ENCODE measurements at places on chromosomes 6 and 20.

- DNase-seq, result no peak
These were observed 47.8 kb downstream of the PLCG1 start for GRCh38 chr20:41185013-41185757.

DNA sequence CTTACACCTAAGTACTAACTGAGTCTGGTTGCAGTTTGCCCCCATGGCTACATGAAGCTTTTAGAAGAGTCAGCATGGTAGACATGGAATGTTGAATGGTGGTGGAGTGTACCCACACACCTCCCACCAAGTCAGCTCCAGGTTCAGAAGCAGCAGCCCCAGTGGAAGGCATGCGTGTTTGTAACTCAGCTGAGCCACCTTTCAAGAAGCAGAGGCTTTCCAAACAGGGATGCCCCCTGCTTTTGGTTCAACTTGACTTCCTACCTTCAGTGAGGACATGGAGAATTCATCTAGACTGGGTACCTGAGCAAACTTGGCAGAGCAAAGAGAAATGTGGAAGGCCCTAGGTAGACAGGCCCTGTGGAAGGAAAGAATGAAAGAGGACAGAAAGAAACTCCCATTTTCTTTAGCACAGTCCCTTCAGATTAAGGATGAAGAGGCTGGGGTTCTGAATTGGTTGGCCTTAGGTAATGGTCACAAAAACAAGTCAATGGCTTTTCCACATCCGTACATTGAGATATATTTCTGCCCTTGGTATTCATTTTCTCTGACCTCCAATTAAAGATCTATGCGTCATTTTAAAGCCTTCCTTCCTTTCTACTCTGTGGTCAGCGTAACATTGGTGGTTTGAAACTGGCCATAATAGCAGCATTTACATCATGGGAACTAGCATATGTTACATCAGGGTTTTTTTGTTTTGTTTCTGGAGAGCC is 53.2 kb downstream of the HFE start:
- DNase-seq, result no peak

GRCh38 chr20:46021361-46022359 is 7.4 kb upstream of the SLC12A5 start:
- peak; percentile 53 for DNase-seq

DNA sequence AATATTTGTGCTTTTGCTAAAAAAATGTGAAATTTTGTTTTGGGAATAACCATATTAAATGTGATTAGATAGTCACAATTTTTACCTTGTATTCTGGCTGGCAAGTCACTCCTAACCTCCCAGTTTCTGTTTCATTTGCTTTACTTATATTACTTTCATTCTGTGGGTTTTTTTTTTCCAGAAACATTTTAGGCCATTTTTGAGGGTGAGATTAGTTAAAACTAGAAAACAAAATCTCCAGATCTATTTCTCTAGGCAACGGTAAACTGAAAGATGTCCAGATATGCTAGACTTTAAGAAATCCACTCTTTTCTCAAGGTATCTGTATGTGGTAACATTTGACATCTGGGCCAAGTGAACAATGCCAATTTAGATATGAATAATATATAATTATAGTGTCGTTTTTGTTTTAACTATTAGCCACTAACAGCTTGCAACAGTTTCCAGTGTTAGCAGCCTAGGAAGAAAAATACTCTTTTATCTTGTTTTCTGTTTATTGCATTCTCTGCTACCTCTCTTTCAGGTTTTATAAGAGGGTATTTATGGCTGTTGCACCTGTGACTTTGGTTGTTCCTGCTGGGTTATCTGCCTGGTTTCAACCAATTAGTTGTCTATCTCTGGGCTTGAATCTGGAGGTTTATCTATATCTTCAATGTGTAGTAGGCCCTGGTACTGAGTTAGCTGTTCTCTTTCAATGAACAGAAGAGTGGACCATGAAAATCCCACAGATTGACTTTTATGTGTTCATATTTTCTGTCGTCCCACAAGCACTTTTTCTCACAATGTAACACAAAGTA is 260.9 kb downstream of the NKAIN2 start:
- no peak for DNase-seq

DNA sequence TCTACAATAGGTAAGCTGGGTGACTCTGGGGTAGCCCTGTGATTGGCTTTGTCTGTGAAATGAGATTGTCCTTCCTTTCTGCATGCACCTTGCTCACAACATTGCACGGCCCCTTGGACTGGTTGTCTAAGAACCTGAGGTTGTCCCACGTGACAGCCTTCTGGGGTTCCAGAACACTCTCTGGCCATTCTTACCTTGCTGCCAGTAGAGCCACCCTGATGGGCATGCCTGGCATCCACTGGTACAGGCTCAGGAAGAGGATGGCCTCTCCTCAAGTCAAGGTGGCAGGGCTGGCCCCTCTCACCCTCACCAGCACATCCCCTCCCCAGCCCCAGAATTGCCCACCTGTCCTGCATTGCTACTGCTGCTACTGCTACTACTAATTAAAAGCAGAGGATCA is 335.0 kb downstream of the PACRG start:
- no peak for DNase-seq

DNA sequence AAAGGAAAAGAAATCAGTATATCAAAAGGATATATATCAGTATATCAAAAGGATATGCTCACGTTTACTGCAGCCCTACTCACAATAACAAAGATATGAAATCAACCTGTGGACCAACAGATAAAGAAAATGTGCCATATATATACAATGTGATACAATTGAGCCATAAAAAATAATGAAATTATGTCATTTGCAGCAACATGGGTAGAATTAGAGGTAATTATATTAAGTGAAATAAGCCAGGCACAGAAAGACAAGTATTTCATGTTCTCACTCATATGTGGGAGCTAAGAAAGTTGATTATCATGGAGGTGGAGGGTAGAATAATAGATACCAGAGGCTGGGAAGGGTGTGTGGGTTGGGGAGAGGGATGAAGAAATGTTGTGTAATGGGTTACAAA is 102.9 kb upstream of the MARCKS start:
- no peak for DNase-seq

GRCh38 chr20:21681922-21682318 is 23.5 kb upstream of the PAX1 start:
- DNase-seq, result no peak

DNA sequence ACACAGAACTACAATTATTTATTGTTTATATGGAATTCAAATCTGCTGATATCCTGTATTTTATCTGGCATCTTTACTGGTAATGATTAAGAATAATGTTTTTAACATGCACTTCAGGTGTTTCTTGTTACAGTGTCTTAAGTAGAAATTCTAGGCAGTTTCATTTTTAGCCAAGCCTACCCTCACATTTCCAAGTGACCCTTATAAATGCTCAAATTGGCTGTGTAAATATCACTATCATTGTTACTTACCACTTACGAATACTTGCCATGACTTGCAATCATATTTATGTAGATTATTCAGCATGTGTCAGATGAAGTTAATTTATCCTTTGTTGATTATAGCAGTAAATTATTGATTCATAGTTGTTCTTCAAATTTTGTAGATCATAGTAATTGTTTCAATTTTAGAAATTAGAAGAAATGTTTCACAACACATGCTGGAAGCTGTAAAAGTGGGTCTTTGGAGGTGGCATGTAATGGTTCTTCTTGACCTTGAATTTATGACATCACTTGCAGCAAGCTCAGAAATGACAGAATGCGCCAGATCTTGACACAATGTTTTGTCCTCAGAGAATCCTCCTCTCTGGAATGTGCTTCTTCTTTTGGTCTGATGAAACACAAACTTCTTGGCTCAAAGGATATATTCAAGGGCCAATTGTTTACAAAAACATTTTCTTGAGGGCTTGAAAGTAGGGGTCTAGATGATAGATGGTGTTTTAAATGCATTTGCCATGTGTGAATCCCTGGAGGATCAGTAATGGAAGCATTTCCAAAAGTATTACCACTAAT is 471.8 kb downstream of the COL12A1 start:
- no peak for DNase-seq

DNA sequence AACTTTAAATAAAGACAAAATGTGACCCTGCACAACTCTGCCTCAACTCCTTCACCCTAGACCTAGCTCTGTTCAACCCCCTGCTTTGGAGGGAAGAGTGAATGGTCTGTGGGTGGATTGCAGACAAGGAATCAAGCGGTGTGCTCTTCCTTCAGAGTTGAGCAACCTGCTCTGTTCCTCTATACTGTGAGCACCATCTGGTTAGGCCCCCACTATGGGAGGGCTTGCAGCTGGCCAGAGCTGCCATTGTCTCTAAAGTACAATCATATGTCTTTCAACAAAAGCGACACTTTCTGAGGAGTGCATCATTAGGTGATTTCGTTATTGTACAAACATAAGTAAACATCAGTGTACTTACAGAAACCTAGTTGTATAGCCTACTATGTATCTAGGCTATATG is 406.1 kb upstream of the MARCKS start:
- DNase-seq, result no peak

GRCh38 chr6:125296471-125296870 is 5.3 kb downstream of the HDDC2 start:
- no peak for DNase-seq

DNA sequence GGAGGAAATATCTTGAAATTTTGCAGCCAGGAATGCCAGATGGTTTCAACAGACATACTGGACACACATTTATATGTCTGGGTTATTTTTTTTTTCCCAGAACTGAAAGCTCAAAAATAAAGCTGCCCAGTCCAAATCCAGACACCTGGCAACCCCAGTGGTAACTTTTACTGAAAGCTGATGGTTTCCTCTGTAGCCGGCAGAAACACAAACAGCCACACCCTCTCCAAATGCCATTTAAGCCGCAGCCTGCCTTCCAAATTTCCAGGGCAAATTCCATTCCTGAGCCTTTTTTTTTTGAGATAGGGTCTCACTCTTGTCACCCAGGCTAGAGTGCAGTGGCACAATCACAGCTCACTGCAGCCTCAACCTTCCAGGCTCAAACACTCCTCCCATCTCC is 6.5 kb upstream of the PREX1 start:
- DNase-seq, result no peak

DNA sequence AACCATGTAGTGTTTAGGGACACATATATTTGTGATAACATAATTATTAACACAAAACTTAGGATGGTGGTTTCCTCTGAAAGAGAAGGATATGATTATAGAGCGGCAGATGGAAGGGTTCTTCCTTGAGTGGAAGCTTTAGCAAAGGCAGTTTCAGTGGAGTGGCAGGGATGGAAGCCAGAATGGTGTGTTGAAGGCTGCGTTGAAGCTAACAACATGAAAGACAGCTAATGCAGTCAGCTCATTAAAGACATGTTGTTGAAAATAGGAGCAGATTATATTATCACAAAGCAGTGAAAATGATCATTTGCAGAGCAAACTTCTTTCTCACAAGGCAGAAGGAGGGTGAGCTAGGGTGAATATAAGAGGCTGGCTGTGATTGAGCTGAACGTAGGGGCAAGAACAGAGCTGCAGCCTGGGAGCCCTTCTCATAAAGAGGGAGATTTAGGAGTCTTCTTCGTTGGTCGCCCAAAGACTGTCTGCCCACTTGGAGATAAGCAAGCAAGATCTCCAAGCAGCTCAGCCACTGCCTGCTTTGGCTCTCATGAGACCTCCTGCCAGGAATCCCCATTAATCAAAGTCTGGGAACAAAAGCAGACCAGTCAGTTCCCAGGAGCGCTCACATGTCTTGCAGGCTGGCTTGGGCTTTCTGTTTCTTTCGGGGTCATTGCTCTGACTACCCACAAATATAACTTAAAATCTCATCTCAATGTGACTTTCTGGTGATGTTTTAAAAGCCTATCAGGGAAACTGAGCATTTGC is 2.6 kb upstream of the ANKRD6 start:
- no peak for DNase-seq

GRCh38 chr6:38079107-38079506 is 259.6 kb downstream of the ZFAND3 start:
- DNase-seq, result no peak

DNA sequence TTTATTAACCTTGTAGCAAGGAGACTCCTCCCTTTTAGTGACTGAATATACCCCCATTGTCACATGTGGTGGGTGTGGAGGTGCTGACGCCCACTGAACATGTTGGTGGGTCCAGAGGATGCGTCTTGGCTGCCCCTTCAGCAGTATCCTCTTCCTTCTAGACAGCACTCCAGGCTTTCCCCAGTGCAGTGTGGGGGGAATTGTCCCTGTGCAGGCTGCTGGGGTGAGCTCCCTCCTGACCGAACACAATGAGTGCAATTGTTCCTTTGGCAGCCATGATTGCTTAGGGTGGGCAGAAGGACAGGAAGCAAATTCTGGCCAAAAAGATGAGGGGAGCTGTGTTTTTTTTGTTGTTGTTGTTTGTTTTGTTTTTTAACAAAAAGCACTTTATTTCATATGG is 209.3 kb upstream of the PDE10A start:
- no peak for DNase-seq

DNA sequence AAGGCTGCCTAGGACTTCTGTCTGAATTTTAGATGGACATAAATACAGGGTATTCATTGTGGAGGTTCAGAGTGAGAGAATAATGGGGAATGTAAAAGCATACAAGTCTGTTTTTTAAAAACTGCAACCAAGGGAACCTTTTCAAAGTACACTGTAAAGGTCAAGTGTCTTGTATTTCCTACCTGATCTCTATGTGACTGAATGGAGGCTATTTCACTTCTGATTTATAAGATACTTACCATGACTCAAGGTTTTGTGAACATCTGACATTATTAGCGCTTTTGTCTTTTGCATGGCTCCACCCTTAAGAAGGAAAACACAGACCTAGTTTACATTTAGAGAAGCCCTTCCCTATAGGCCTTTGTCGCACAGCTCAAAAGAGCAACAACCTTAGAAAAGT is 126.5 kb downstream of the ZFAND3 start:
- DNase-seq, result no peak

DNA sequence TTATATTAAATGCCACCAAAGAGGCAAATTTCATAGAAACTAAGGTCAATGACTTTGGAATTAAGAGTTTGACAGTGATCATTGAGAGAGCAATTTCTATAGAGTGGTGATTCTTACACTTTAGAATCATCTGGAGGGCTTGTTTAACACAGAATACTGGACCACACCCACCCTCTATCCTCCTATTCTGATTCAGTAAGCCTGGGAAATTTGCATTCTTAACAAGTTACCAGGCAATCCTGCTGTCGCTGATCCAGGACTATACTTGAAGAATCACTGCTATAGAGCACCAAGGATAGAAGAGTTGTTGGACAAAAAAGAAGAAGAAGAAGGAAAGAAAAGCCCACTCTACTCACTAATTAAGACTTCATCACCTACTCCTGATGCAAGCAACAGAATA is 21.3 kb upstream of the TBX18 start:
- no peak for DNase-seq

DNA sequence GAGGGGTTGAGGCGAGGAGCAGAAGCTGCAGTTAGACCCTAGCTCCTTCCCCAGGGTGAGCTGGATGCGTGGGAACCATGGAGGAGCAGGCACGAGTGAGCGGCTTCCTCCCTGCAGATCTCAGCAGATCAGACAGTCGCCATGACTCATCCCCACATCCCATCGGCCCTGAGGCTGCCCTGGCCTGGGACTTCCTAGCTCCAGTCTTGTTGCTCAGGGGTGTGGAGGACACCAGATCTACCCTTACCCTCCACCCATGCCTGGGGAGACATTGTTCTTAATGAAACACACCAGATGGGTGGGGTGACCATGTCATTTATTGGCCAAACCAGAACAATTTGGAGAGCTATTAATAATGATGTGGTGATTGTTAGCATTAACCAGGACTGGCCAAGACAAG is 36.3 kb upstream of the TGM2 start:
- no peak for DNase-seq

Measured in activated CD4-positive, alpha-beta T cell treated with anti-CD3 and anti-CD28 coated beads, Interleukin-2, Interleukin-4, amounts not matched to agents 100 ng/mL and 50 ng/mL, durations not matched to agents 16 hours and 8 hours (primary cell).